ENCODE measurements at places on chromosomes 2 and 18. TPM values are rescaled to one million over a fixed set of nuclear protein-coding genes. Genes with fewer than 3 reads are reported as not detected.

DNA sequence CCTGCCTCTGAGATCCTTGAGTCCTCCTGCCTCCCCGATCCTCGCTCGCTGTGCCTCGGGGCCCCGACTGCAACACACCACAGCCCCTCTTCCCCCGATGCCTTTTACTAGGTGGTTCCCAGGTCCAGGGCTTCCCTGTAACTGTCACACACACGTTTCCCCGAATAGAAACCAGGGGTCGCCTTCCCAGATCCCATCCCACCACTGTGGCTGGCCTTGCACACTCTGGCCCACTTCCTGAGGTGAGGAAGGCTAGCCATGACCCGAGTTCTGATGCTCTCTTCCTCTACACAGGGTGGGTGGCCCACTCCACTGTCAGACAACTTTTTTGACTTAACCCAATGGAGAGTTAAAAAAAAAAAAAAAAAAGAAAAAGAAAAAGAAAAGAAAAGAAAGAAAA, 139.6 kb upstream of the ASB18 start:
- no peak for DNase-seq

Gene KDM3A
- 36.5 TPM for total RNA-seq

Gene CD28
- total RNA-seq = 4.4 TPM

Gene SH3YL1
- 130 TPM for total RNA-seq

Gene ADGRF3
- total RNA-seq = not detected

Measured in stomach (tissue), 19 donors.